ENCODE measurements at places on chromosomes 5 and 9. TPM values are rescaled to one million over a fixed set of nuclear protein-coding genes. Genes with fewer than 3 reads are reported as not detected.
A peak's percentile ranks its signal among the peaks of the same experiment; 100 is the strongest.

DNA sequence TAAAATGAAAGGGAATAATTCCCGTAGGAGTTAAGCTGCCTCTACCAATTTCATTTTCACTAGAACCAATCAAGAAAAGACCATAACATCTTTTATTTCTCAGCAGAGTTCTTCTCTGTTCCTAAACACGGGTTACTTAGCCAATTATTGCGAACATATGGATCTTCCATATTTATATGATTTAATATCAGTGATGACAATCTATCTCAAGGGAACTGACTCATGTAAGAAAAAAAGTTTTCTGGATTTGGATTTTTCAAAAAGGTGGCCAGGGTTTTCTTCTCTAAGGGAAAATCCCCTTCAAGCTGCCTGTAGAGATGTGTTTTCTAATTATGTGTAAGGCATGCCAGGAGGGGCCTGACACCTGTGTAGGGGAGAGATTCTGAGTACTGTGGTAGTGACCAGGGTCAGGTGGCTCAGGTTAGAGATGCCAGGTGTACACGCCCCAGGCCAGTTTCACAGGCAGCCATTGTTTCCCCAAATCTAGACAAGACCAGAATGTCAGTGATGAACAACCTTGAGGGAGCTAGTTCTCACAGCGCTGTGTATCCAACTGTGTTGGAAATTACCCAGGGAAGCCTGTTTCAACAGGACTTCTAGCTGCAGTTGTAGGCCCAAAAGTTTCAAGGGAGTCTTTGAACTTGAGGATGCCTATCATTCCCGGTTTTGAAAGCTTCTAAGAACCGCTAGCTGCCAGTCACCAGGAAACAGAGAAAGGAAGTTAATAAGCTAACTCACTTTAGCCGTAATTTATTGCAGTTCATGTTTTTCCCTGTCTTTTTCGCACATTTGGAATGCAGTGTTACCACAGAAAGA is 572.5 kb upstream of the RGMB start:
- no peak for DNase-seq
- no peaks in the 10 kb centered on the region for H3K36me3 ChIP-seq
- H3K27me3 ChIP-seq = no peaks in the 10 kb centered on the region
- no peak overlapping the region for H3K4me3 ChIP-seq

- H3K36me3 ChIP-seq = no peaks in the 10 kb centered on the region
- H3K27ac ChIP-seq = no peak overlapping the region
- no peak for DNase-seq
- H3K4me1 ChIP-seq = no peaks in the 10 kb centered on the region
- H3K27me3 ChIP-seq = no peaks in the 10 kb centered on the region
Observed at GRCh38 chr9:78680196-78680595, 383.3 kb downstream of the PSAT1 start.

GRCh38 chr5:126280846-126281245 is 142.4 kb upstream of the GRAMD2B start:
- H3K27ac ChIP-seq = no peak overlapping the region
- no peaks in the 10 kb centered on the region for H3K4me1 ChIP-seq
- H3K4me3 ChIP-seq = no peak overlapping the region
- H3K36me3 ChIP-seq = no peaks in the 10 kb centered on the region
- no peaks in the 10 kb centered on the region for H3K27me3 ChIP-seq

DNA sequence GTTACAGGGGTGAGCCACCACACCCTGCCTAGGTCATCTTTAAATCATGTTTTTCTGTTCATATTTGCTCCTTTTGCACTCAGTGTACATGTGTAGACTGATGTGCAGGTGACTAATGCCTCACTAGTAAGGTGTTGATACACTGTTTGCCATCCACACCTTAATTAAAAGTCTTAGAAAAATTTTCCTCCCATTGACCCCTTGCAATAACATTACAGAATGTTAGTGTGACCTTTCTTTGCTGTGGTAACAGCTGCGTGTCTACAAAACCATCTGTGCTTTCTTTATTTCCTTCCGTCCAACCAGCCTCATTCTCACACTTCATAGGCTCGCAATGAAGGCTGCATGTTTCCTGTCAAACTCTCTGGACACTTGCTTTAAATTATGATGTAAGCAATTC is 6.6 kb upstream of the CEMIP2 start:
- no peaks in the 10 kb centered on the region for H3K27me3 ChIP-seq
- no peak overlapping the region for H3K27ac ChIP-seq
- H3K4me1 ChIP-seq = no peaks in the 10 kb centered on the region
- DNase-seq = no peak

GRCh38 chr9:109477258-109478050 is 20.7 kb downstream of the PTPN3 start:
- H3K27me3 ChIP-seq = no peaks in the 10 kb centered on the region
- H3K36me3 ChIP-seq = no peaks in the 10 kb centered on the region
- H3K4me1 ChIP-seq = no peaks in the 10 kb centered on the region

DNA sequence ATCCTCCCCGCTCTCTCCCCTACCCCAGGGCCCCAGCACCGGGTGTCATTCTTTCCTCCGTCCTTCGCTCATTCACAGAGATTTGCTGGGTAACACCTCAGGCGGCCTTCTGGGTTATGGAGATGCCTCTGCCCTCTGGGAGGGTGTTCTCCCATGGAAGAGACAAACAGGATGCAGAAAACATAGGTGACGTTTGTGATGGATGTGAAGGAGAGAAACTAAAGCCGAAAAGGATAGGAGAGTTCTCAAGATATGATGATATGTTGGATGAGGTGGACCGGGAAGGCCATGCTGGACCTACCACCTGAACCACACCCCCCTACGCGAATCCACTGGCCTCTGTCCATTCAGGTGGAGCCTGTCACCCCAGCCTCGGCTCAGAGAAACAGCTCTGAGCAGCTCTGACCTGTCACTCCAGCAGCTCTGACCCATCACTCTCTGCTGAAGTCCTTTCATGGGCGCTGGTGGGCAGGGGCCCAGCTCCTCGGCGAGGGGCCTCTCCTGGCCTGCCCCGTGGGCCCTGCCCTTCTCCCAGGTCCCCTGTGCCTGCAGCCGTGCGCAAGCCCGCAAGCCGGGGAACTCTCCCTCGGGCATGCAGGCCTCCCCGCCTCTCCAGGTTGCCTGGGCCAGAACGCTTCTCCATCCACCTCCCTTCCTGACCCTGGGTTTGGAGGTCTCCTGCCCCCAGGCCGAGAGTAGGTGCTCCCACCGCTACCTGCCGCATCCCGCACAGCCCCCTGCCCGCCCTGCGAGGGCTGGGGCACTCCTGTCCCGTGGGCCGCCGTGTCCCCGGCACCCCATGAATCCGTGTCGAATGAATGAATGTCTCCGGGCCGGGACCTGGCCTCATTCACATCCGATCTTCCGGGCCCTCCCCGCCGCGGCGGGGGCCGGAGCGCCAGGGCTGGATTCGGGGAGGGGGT is 717 bp upstream of the NCS1 start:
- DNase-seq = no peak
- H3K4me1 ChIP-seq = peaks cover 18% of the 10 kb centered on the region
- H3K36me3 ChIP-seq = peaks cover 24% of the 10 kb centered on the region
- H3K4me3 ChIP-seq = peak overlapping the region; percentile 39
- H3K27me3 ChIP-seq = no peaks in the 10 kb centered on the region
- no peak overlapping the region for H3K27ac ChIP-seq

SETD9 gene
- total RNA-seq = 17.8 TPM

DNA sequence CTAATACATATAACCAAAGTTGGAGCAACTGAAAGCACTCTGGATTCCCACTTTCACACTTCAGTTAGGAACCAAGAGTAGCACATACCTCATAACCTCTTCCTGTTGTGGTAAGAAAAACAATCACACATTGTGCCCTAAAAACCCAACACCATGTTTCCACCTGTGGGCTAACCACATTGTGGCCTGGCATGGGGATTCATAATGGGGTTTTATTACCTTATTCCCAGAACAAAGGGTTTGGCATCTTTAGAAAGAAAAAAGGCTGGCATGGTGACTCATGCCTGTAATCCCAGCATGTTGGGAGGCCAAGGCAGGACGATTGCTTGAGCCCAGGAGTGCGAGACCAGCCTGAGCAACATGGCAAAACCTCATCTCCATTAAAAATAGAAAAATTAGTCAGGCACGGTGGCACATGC is 60.6 kb downstream of the HSD17B3 start:
- no peak for DNase-seq
- no peaks in the 10 kb centered on the region for H3K36me3 ChIP-seq
- no peak overlapping the region for H3K27ac ChIP-seq
- H3K4me3 ChIP-seq = no peak overlapping the region
- no peaks in the 10 kb centered on the region for H3K27me3 ChIP-seq

DNA sequence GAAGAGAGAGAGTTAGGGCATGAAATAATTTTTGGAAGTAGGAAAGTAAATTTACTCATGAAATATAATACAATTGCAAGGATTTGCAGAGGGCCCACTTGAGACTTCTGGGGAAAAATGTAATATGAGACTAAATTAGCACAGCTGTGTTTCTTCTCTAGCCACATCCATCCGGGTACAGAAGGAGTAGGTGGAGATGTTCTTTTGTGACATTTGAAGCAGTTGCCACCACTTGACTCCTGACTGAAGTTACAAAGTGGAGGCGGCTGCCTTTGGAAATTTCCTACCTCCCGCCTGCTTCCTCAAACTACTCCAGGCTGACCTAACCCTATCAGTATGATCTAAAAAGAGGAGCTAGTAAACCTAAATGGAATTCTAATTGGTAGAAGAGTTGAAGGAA is 58.1 kb upstream of the SHISAL2B start:
- no peak overlapping the region for H3K4me3 ChIP-seq
- no peaks in the 10 kb centered on the region for H3K36me3 ChIP-seq
- no peaks in the 10 kb centered on the region for H3K27me3 ChIP-seq
- H3K27ac ChIP-seq = no peak overlapping the region
- H3K4me1 ChIP-seq = no peaks in the 10 kb centered on the region

OR1B1 gene
- not detected for total RNA-seq

GRIA1 gene
- total RNA-seq = not detected

DNA sequence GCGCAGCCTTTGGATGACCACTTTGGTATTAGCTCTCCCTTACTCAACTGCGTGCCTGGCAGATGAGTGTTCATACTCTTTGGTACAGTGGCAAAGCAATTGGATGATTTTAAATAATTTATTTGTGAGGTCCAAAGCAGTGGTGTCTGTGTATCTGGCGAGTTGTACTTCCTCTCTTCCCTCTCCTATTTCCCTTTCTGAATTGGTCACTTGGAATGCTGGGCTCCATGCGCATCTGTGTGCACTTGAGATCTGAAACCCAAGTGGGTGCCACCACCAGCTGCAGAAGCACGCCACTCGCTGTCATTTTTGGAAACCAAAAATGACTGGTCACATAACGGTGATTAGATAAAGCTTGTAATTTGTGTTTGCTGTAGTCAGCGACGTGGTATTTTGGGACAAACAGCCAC is 386.0 kb upstream of the KLF4 start:
- H3K27ac ChIP-seq = no peak overlapping the region
- H3K27me3 ChIP-seq = no peaks in the 10 kb centered on the region
- H3K4me3 ChIP-seq = no peak overlapping the region
- no peaks in the 10 kb centered on the region for H3K4me1 ChIP-seq
- no peaks in the 10 kb centered on the region for H3K36me3 ChIP-seq

DNA sequence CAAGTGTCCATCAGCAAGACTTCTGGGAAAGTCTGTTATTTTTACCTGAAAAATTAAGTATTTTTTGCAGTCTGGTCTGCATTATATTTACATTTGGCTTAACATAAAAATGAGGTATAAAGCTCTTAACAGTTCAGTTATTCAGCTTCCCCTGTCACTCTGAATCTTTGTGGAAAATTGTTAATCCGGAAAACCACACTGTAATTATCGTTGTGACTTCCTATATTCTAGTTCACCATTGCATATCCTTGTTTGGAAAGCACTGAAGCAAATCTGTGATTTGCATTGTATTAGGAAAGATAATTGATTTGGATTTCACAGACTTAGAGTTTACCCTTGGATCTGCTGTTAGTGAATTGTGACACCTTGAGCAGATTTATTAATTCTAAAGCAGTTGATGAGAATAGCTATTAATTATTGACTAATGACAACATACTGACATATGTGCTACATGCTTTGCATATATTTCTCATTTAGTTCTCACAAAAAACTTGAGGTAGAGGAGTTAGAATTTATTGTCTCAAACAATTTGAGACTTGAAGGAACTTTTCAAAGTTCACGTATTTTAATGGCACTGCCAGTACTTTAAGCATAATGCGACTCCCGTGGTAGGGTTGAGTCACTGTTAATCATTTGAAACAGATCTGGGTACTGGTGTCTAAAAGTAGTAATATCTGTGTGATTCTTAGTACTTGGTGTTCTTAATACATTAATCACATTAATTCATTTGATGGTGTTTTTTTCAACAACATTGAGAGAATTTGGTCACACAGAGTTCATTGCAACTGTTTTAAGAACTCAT is 71.8 kb upstream of the LRRC70 start:
- no peak overlapping the region for H3K4me3 ChIP-seq
- no peaks in the 10 kb centered on the region for H3K4me1 ChIP-seq
- DNase-seq = no peak

PCDHB9 gene
- total RNA-seq = 3.8 TPM

Measured in SJSA1 (cell line).